Stimulated activated CD4-positive, alpha-beta T cell treated with anti-CD3 and anti-CD28 coated beads, TNF-alpha, amount 100 ng/mL, for 24 hours (primary cell): ENCODE measurements at places on chromosomes 12 and 14.

GRCh38 chr12:58458102-58458501 is 462.2 kb downstream of the LRIG3 start:
- no peak for DNase-seq

- no peak for DNase-seq
These were observed 1.1 kb downstream of the FBXO21 start for GRCh38 chr12:117188961-117189724.

- DNase-seq: no peak
These were observed 18.6 kb downstream of the CCER1 start for GRCh38 chr12:90936230-90937005.

- DNase-seq: no peak
These were observed 453 bp upstream of the SLC4A8 start for GRCh38 chr12:51424094-51424661.

GRCh38 chr12:20154052-20154451 is 214.3 kb upstream of the PDE3A start:
- no peak for DNase-seq

DNA sequence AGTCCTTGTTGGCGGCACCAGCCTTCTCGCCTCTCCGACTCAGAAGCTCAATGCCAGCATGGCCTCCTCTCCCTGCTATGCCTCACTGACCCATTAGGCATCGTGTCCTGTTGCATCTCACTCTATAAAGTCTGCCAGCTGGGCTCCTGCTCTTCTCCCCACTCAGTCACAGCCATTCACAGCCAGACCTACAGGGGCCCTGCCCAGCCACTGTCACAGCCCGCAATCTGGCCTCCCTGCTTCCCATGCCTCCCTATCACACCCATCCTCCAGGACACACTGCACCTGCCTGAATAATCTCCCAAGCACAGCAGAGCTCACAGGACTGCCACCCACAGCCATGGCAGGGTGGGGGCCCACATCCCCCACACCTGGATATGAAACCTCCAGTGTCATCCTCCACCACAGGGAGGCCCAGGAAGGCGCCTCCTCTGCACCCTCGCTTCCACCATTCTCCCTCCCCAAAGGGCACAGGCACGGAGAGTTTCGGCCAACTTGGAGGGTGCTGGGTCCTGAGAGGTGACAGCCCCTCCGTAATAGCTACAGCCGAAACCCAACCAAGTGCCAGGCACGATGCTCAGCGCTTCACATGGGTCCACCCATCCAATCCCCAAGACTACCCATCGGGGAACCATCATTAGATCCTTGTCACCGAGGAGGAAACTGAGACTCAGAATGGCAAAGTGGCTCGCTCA is 370.3 kb downstream of the BCL11B start:
- DNase-seq: no peak

DNA sequence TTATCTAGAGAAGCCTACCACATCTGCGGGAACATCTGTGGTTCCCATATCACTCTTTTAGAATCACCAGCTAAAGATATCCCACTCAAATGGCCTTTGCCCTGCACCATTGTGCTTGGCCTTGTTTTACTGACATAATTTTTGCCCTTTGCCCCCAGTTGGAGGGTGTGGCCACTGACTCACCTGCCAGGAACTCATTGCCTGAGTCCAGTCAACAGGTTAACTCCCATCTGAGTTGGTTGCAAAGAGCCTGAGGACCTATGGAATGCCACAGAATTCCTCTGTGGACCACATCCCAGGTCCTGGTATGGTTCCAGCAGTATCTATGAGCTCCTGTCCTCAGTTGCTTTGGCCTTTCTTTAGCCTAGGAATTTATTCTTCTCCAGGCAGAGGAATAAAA is 55.7 kb upstream of the PTGR2 start:
- no peak for DNase-seq

DNA sequence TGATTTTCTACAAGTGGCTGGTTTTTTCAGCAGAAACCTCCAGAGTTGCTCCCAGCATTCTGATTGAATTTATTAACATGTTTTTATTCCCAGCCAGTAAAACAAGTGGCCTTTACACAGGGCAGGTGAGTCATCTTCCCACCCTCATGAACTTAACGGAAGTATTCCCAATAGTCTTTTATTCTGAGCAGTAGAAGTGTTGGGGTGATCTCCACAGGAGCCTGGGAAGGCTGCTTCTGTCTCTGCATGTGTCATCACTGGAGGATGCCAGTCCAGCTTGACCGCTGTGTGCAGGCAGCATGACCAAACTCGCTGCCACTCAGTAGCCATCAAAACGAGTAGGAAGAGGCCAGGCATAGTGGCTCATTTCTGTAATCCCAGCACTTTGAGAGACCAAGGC is 13.4 kb upstream of the DNAH10 start:
- DNase-seq: no peak

DNA sequence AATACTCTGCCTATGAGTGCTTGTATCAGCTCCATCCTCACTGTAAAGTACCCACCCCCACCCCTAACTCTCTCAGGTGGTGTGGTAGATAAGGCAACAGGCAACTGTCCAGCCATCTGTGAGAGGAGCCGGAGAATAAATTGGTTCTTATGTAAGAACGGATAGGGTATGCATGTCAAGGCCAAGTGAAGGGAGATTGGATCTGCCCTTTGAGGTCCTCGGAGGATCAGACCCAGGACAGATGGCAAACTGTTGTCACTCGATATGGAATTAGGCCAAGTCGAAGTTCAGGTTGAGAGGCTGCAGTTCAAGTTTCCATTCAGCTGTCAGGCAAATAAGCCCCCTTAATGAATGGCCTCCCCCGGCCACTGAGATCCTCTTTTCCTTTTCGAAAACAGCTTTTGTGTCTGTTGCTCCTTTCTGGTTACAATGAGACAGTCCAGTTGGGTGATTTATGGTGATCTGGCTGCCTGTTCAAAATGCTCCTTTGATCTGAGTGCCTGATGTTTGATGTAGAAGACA is 120.3 kb downstream of the VRK1 start:
- DNase-seq: no peak

- DNase-seq: no peak
These were observed 1.4 kb upstream of the PHC1 start for GRCh38 chr12:8912914-8913313.

- DNase-seq: no peak
These were observed 4.3 kb upstream of the FBRSL1 start for GRCh38 chr12:132485619-132486018.

DNA sequence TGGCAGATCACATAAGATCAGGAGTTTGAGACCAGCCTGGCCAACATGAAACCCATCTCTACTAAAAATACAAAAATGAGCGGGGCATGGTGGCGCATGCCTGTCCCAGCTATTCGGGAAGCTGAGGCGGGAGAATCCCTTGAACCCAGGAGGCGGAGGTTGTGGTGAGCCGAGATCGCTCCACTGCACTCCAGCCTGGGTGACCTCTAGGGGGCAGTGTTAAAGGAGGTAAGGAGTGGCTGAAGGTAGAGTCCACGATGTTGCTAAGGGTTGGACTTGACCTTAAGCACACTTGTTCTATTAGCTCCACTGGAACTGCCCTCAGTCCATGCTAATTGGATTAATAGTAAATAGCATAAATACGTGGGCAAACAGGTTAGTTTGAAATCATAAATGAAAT is 62.4 kb upstream of the PSMC1 start:
- no peak for DNase-seq

DNA sequence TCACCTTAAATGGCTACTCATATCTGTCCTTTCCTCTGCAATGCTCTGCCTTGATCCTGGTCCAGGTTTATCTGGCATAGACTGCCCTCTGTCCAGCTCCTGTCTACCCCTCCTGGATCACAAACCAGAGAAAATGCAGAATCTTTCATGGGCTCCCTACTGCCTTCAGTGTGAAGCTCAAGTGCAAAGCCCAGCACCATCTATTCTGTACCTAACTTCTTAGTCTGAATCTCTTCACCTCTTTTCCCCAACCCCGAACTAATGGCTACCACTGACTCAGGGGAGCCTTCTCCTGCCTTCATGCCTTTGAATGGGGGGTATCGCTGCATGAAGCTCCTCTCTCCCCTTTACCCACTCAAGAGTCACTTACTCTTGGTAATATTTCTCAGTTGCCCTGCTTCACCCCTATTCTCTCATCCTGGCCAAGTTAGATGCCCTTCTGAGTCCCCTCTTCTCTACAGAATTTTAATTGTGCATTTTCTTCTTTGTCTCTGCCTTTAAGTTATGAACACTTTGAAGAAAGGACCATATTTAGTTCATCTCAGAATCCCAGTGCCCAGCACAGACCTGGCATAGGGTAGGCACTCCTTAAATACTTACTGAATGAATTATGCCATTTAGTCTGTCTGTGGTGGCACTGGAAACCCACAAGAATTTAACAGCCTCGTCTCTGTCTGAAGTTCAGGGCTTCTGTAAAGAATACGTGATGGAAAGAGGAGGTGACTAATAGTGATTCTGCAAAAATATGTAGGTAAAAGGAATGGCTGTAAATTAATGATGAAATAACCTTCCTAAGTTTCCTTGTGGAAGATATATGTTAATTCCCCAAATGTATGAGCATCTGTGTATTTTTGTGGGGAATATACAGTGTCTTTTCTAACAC is 191.3 kb upstream of the AMIGO2 start:
- DNase-seq: no peak

- DNase-seq: no peak
These were observed 236.1 kb downstream of the ADGRD1 start for GRCh38 chr12:131189781-131190180.

DNA sequence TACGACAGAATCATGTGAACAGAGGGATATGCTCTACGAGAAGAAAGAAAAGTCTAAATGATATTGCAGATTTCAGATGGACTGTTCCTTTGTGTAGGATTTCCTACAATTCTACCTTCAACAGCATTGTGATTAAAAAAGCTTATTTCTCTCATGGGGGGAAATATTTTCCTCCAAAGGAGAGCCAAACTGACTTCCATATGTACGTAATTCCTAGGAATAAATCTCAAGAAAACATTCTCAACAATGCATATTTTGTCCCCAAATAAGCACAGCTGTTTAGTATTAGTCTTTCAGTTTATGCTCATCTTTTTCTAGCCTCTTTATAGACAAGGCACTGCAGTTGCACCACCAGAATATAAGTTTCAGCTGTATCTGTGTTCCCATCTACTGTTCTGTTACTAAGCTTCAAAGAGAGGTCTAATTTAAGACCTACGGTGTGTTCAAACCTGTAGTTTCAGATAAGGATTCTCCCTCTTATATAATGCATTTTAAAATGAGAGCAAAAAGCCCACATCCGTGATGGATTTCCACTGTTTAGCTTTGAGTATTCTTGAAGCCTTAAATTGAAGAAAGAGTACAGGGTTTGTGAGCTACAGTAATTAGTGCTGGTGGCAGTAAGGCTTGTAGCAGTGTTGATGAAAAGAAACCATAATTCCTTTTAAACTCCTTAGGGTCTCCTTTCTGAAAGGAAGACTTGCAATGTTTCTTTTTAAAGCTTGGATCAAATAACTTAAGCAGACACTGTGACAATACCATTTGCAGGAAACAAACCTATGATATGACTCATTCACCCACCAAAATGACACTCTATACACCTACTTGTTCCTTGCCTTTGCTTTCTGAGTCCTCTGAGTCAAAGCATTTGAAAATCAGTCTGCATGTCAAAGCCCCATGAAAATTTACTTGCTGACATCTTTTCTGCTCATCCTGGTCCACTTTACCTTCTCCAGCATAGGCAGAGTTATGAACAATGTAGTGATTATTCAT is 754.1 kb downstream of the NOVA1 start:
- DNase-seq: no peak

DNA sequence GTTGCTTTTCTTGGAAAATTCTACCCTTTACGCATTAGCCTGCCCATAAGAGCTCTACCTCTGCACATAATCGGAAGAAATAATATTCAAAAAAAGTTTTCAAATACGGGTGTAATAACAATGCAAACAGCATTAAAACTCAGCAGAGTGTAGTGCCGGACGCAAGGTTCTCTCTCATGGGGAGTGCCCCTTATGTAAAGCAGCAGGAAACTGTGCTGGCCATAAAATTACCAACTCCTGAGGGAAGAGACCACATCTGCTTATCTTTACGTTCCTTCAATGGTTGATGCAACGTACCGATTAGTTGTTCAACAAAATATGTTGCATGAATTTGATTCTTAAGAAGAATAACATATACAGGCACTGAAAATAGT is 118.7 kb upstream of the TMCC3 start:
- no peak for DNase-seq

- DNase-seq: no peak
These were observed 50.8 kb upstream of the CDKL1 start for GRCh38 chr14:50447461-50447860.

- DNase-seq: no peak
These were observed 473.8 kb downstream of the RAD51B start for GRCh38 chr14:68293404-68293803.

DNA sequence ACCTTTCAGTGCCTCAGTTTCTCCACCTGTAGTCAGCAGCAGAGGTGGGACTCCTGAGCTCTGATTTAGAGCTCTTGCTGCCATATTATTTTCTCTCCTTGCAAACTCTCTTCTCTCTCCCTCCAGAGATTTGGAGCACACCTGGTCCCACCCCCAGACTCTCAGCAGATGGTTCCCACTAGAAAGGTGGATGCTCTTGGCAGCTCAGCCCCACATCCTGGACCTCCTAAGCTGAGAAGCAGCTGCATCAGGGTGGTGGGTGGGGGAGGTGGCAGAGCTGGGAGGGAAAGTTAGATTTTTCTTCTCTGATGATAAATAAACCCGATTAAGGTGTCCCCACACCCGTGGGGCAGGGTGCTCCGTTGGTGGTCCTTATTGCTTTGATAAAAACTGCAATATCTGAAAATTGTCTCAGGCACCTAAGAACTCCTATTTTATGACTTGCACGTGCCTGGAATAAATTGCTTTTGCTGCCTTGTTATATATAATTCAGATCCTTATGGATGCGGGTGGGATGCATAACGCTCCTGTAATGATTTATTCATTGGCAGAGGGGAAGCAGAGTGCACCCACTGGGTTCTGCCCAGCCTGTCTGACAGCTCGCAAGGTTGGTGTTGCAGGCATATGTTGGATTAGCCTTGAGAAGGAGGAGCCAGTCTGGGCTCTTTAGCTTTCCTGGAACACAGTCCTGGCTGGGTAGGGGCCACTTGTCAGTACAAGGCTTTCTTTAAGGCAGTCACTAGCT is 214.2 kb downstream of the SUDS3 start:
- DNase-seq: no peak

GRCh38 chr12:101714877-101715444 is 17.5 kb downstream of the CHPT1 start:
- no peak for DNase-seq

DNA sequence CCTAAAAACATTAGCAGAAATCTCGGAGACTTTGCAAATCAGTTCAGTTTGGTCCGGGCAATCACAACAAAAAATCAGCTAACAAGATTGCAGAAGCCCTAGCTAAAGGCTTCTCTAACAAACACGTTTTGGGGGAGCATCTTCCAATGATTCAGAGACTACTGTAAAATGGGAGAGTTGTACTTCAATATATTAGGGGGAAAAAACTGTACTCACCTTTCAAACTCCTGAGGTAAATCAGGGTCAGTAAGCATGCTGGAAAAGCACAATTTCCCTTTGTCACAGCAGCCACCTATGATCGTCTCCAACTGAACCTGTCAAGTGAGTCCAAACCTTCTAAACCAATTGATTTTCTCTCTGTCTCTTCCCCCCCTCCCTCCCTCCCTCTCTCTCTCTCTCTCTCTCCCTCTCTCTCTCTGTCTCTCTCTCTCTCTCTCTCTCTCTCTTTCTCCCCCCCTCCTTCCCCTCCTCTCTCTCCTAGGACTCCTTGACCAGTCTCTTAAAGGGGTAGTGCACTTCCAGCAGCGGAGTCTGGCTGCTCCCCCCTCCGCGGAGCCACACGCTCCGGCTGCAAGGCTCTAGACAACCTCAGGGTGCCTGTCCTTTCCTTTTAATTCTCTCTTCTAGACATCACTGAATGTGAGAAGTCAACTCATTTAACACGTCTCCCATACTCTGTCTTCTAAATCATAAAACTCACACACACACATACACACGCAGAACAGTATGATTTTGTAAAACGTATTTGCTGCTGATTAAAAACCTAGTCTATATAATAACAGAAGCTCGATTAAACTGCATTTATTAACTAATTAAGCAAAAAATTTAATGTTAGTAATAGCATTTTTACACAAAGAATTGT is at the start of gene SOX5:
SOX5 (minus strand) TSS at position 323 of the 862 bp plus-strand sequence; CDS start at position 254, 69 bp downstream.
- no peak for DNase-seq
